ENCODE measurements at places on chromosomes 1 and 21.

GRCh38 chr21:38759413-38759812 is 46.3 kb upstream of the ETS2 start:
- no peak for DNase-seq

DNA sequence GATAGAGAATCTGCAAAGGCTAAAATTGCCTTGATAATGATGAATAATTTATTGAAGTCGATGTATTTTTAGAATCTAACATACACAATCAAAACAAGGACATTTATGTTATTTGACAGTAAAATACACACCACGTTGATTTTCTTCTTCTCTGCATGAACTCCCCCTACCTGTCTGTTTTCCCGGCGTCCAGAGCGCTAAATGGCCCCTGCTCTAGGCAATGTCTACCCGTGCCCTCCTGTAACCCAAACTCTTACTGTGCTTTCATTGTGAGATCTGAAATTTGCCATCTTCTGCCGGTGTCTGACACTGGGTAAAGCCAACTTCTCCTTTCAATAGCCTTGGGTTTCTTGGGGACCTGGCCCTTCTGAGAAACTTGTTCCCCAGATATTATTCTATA is 6.7 kb upstream of the OR11L1 start:
- DNase-seq = no peak

- DNase-seq = no peak
Observed at GRCh38 chr1:21935393-21935804, 1.7 kb downstream of the HSPG2 start.

DNA sequence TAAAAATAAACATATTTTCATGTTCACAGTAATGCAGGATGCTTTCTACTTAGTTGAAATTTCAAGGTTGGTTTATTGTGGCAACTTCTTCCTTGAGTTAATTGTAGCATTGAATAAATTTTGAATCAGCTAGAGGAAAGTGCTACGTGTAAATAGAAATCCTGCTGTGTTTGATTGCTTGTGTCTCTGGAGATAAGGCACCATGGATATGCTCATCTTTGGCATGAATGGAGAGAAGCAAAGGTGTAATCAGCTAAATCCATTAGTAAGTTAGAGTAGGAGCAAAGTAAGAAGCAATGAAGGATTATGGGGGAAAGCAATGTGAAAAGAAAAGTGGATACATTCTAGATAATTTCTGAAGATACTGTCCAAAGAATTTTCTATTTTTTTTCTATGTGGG is 331.1 kb downstream of the PTPRC start:
- DNase-seq = no peak

DNA sequence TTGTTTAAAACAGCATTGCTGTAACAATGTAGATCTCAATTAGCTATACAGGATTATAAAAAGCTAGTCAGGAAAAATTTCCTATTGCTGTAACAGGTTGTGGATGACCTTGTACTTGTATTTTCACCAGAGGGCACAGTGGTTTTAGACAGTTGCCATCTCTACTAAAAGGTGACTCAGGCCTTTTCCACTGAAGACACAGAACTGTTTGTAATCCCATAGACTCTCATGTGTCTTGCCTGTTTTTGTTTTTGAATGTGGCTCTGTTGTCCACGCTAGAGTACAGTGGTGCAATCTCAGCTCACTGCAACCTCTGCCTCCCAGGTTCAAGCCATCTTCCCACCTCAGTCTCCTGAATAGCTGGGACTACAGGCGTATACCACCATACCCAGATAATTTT is 5.9 kb downstream of the MTFR1L start:
- DNase-seq = no peak

GRCh38 chr1:29716306-29716705 is 480.0 kb downstream of the PTPRU start:
- no peak for DNase-seq

DNA sequence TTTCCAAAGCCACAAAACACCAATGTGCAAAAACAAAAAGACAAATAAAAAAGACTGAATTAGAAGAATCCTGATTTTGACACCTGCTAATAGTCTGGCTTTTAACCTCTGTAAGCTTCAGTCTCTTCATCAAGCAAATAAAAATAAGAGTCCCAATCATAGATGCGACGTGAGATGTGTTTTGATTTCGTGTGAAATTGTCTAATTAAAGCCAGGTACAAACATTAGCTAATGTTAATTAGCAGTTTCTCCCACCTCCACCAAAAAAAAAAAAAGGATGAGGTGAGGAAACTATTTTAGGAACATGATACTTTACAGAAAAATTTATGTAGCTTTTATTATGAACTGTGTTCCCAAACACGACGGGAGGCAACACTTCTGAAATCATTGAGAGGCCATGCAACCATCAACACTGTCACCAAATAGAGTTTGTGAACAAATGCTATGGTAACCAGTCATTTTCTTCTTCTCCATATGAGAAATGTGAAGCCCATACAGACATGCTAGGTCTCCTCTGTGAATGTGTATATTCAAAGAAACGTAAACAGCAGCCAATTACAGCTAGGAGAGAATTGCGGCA is 6.7 kb upstream of the EVI5 start:
- no peak for DNase-seq

DNA sequence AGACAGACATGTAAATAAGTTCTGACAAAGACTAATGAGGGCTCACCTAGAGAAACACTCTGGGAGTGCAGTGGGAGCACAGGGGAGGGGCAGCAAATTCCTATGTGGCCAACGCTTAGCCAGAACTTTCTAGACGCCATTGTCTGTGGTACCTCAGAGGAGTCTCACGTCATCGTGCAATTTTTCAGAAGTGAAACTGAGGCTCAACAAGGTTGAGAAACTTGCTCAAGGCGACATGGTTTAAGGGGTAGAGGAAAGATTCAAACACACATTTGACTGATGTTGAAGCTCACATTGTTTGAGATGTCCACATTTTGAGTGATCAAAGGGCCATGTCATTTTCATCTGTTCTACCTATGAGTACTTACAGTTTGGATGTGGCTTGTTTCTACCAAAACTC is 152.6 kb upstream of the LMO4 start:
- DNase-seq = no peak

DNA sequence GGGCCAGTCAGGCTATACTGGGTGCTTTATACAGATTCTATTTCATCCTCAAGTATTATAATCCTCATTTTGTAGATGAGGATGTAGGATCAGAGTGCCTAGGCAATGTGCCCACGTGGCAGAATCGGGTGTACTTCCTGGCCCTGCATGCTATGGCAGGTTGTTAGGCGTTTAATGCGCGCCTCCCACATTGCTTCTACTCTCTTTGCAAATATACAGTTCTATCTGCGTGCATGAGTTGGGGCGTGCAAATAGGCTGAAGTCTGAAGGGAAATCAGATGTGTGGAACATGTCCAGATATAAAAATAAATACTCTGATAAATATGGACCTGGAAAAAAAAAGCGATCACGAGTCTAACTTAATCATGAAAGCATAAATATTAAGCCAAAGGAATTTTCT is 194.7 kb upstream of the FMN2 start:
- no peak for DNase-seq

- DNase-seq = no peak
Observed at GRCh38 chr1:204084247-204084772, 11.4 kb downstream of the SOX13 start.

GRCh38 chr1:110118636-110119396 is 6.6 kb downstream of the UBL4B start:
- DNase-seq = peak; percentile 20

GRCh38 chr1:32485554-32486255 is 20.8 kb downstream of the ZBTB8B start:
- DNase-seq = no peak

GRCh38 chr1:74690909-74691308 is 17.3 kb upstream of the ERICH3 start:
- DNase-seq = no peak

GRCh38 chr1:231242516-231243198 is 1.6 kb downstream of the GNPAT start:
- DNase-seq = no peak

DNA sequence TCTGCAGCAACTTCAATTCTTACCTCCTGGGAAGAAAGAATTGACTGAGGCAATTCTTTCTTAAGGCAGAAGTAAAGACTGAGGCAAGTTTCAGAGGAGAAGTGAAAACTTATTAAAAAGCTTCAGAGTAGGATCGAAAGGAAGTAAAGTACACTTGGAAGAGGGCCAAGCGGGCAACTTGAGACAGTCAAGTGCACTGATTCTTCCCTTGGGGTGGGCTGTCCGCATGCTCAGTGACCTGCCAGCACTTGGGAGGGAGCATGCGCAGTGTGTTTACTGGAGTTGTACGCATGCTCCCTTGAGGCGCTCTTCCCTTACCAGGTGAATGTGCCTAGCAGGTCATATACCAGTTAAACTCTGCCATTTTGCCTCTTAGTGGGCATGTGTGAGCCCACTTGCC is 55.3 kb upstream of the NBPF3 start:
- DNase-seq = no peak

GRCh38 chr1:203128716-203129500 is 1.4 kb downstream of the ADORA1 start:
- DNase-seq = no peak

DNA sequence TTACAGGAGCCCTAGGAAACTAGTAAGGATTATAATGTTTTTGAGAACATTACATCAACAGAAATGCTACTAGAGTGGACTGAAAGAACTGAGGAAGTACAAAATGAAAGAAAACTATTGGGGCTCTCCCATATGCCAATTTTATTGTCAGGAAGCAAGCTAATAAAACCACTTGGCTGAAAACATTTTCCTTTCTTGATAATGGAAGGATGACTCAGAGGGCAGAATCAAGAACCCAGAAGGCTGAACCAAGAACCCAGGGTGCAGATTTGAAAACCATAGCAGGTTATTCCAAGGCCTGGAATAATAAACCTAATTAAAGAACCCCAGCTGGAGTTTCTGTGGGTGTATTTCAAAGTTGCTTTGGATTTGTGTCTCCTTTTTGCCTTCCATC is 70.7 kb downstream of the RPE65 start:
- no peak for DNase-seq

- DNase-seq = no peak
Observed at GRCh38 chr1:244325056-244325758, 126.5 kb downstream of the ADSS2 start.

DNA sequence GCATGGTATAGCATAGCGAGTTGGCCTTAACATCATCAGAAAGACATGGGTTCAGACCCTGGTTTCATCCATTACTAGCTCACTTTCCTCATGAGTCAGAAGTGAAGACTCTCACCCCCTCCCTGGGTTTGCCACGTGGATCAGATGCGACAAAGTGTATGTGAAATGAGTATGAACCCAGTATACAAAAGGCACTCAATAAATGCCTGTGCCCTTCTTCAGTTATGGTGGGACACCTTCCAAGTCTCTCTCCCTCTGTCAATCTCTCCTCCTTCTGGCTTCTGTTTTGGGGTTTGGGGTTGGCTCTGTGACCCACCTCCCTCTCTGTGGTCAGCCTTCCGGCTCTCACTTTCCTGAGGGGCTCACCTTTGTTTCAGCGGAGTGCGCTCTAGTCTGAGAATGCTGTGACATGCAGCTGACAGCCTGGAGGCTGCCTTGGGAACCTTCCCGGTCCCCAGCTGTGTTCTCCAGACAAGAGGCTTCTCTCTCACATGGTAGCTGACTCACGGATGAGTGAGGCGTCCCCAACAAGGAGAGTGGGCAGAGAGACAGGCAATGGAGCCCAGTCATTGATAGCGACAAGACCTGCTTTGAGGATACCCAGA is 155.0 kb upstream of the EDN2 start:
- no peak for DNase-seq

DNA sequence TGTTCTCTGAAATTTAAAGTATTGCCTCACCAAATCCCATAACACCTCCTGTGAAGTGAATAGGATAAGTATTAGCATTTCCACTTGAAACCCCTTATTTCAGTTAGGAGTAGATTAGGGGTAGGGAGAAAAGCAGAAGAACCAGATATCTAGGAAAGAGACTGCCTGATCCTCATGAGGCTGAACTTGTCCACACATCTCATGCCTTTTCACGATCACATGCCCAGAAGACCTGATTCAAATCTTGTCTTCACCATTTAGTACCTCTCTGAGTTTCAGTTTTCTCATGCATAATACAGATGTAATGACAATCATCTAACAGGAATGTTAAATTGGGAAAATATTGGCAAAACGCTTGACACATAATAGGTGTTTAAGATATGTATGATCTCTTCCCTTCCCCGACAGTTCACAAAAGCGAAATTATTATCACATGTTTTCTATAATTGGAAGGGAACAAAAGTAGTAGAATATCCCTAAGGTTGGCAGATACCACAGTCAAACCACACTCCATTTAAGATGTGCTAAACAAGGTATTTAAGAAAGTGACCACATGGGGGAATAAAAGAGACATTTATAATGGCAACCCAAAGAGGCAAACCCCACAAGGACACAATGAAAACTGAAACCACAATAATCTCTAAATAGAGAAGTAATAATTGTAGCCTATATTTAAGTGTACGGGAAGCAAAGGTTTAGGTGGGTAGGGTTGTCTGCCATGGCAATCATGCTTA is 25.2 kb downstream of the GFI1 start:
- DNase-seq = no peak

- no peak for DNase-seq
Observed at GRCh38 chr1:103363008-103363365, 162.5 kb upstream of the RNPC3 start.

- no peak for DNase-seq
Observed at GRCh38 chr21:32257962-32258785, 20.7 kb downstream of the MIS18A start.

DNA sequence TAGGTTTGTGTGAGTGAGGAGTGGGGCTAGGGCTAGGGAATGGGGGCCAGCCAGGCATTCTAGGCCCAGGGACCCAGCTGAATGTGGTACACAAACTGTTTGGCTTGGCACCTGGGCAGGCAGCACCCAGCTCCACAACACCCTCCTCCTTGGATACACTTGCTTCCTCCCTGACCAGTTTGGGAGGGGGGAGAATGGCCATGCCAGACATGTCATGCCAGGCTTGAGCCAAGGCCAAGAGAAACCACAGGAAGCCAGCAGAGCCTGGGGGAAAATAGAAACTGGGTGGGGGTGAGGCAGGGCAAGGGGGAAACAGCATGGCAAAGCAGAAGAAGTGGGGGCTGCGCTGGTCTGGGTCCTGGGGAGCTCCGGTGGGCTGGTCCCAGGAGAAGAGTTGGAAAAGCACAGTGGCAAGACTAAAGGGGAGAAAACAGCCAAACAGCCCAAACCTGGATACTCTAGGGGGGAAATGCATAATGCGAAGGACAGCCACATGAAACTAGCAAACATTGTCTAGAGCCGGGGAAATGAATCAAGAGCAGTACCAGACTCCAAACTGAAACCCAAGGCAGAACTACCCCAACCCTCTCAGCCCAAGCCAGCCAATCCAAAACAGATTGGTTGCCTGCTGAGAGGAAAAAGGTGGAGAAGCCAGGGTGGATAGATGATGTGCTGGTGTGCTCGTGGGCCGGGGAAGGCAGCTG is 47.9 kb downstream of the LGR6 start:
- DNase-seq = no peak

DNA sequence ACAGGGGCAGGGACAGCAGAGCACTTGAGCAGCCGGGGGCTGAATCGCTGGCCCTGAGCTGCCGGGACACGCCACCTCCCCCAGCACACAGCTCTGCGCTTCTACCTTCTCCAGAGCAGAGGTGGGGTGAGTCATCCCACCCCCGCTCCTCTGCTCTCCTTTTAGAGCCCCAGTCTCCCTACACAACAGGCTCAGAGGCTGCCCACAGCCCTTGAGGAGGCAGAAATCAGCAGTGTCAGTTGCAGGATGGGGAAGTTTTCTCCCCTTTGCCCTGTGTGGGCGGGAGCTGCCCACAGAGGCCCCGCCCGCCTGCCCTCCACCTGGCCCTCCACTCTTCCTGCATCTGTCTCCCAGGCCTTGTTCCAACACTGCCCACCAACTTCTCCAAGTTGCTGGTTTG is 94.6 kb downstream of the STUM start:
- DNase-seq = peak; percentile 43

GRCh38 chr1:8871965-8872399 is 6.5 kb downstream of the ENO1 start:
- DNase-seq = no peak

GRCh38 chr21:44726826-44727225 is 15.5 kb upstream of the TSPEAR start:
- no peak for DNase-seq

Data from activated CD4-positive, alpha-beta T cell treated with anti-CD3 and anti-CD28 coated beads, Interleukin-2, amount 50 U/mL, for 24 hours (primary cell).